ENCODE measurements at places on chromosomes 2 and 18.

DNA sequence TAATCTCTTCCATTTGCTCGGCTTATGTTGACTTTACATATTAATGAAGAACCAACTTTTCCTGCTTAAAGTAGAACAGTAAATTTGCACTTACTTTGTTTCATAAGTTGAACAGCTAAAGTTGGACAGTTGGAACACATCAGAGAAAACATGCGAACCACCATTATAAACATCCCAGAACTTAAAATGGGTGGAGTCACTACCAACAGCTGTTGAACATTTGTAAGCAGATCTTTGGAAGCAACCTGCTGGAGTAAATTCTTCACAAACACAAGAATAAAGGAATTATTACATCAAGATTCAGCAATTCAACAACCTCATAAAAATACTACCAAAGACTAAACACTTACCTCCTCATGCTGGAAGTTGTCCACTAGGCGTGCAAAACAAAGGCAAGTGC, 96.4 kb upstream of the DNER start:
- DNase-seq: no peak

- peak; percentile 72 for DNase-seq
These were observed at the start of gene PMAIP1 for GRCh38 chr18:59899298-59900221. TSS of gene PMAIP1 (plus strand) at chr18:59899996. CDS start at chr18:59900178, 182 bp downstream.

GRCh38 chr2:196130039-196130825, 41.1 kb downstream of the STK17B start:
- DNase-seq: no peak

DNA sequence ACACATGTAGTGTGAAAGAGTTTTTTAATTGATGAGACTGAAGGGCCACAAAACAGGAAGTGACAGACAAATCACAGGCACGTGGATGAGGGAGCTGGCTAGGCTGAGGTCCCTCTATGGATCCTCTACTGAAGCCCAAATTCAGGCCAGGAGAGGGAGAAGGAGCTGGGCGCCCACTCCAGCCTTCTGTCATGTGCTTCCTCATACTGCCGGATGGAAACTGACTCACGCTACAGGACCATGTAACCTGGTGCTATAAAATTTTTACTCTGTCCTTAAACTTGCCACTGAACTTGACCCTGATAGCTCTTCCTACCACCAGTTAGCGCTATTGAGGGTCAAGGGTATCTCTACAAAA, 31.3 kb downstream of the PSTPIP2 start:
- DNase-seq: no peak

- DNase-seq: no peak
These were observed 56.9 kb downstream of the RRM2 start for GRCh38 chr2:10179422-10179821.

DNA sequence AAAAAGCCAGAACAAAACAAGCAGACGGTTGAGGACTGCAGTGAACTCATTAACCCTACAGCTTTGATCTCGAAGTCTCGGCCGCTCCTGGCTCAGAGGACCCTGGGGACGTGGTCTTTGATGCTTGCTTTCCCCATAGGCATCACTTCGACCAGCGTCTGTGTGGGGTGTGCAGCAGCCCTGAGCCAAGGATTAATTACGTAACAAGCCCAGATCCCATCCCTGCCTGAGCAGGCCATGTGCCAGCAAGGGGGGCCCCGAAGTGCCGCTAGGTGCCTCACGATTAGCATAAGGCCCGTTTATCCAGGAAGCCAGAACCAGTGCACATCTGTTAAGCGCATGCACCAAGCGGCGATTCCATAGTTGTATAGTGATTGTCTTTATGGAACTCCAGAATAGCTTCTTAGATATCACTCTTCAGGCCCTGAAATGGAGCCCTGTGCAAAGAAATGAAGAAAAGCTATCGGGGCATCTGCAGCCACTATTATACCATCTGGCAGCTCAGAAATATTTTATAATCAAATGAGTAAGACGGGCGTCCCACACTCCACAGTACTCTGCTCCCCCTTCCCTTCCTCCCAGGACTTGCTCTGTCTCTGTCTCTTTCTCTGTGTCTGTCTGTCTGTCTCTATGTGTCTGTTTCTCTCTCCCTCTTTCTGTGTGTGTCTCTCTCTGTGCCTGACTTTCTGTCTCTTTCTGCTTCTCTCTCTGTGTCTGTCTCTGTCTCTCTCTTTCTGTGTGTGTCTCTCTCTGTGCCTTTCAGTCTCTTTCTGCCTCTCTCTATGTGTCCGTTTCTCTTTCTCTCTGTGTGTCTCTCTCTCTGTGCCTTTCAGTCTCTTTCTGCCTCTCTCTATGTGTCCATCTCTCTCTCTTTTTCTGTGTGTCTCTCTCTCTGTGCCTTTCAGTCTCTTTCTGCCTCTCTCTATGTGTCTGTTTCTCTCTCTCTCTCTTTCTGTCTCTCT, 41.7 kb downstream of the HPCAL1 start:
- no peak for DNase-seq

- DNase-seq: no peak
These were observed 41.3 kb downstream of the NABP1 start for GRCh38 chr2:191719261-191719660.

DNA sequence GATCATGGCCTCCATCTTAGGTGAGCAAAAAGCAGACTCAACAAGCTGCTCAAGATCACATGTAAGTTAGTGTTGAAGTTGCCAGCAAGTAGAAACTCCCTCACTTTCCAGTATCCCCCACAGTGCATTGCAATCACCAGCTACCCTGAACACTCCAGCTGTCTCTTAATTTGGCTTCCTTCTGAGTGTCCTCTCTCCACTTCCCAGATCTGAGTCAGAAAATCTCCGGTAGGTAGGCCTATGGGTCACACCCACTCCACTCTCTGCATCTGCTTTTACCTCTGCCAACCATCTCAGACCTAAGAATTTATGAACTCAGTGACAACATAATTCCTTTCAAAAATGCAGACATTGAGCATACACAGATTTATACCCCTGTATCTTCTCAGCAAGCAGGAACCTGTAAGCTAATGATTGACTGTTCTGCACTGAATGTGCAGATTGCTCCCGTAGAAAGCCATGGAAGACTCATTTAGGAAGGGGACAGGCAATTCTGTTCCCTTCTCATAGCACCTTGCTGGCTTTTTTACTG, 656.9 kb downstream of the EPHA4 start:
- no peak for DNase-seq

DNA sequence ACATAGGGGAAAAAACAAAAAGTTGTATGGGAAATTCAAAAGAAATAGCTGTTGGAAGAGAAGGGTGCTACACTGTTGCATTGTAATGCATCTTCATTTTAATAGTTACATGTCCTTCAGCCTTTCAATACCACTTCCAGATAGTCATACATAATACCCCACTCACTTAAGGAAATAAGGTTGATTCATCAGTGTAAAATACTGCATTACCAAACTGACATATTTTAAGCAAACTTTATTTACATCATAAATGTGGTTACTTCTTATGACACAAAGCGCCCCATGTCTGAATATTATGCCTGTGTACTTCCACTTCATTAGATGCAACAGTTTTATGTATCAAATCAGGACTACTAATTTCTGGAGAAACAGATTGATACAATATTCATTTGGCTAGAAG, 4.5 kb downstream of the RBMS1 start:
- no peak for DNase-seq

DNA sequence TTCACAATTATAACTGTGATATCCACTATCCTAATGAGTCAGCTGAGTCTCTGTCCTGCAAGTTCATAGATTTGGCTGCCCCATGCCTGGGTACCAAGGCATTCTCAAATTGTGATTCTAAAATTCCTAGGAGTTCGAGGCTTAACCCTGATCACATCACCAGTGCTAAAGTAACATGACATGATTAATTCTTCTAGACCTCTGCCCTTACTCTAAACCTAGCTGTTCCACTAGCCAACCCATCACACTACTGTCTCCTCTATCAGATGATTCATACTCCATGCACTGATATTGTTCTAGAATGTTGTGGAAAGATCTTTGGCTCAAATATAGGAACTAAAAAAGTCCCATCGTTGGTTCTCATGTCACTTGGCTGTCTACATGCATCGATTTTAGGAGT, 487.6 kb downstream of the PIK3C3 start:
- no peak for DNase-seq

DNA sequence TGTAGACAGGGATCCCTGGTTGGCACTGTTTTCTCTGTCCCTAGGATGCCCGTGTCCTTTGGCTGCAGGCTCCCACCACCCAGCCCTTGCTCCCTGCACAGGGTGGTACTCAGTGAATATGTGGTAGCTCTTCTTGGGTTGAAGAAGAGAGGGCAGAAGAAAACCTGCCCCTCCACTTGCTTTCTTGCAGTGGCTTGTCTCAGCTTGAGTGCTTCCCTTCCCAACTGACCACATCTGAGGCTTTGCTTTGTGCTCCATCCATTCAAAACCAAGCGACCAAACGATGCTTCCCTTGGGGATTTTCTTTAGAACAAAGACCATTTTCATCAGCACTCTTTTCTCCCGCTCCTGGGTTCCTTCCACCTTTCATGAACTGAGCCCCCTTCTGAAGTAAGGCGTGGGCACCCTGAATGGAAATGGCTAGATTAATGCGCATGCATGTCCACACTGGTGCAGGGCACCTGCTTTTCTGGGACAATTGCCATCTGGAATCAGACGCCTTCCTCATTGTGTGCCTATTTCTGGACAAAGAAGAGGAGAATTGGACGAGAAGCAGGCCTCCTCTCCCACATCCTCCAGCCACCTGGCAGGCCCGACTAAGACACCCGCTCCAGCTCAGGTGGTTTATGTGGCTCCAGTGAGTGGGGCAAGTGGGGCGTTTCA, 59.1 kb downstream of the ARL4C start:
- no peak for DNase-seq

GRCh38 chr18:3892152-3892551, 442.2 kb downstream of the TGIF1 start:
- no peak for DNase-seq

DNA sequence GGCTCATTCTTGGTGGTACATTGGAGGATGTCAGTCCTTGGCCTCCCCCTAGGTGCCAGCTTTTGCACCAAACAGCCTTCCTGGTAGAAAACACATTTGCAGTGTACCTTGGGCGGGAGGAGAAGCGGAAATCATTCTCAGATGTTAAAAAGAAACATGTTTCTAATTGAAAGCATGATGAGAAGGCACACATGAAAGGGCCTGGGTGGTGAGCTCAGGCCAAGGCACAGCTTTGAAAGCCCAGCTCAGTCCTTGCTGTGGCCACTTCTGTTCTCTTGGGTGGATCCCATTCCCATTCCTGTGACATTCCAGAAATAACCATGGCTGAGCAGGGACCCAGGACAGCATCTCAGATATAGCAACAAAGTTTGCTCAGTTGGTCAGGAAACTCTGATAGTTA, 71.5 kb downstream of the LTBP1 start:
- DNase-seq: no peak

GRCh38 chr2:152466980-152467676, 132.2 kb downstream of the FMNL2 start:
- DNase-seq: no peak

DNA sequence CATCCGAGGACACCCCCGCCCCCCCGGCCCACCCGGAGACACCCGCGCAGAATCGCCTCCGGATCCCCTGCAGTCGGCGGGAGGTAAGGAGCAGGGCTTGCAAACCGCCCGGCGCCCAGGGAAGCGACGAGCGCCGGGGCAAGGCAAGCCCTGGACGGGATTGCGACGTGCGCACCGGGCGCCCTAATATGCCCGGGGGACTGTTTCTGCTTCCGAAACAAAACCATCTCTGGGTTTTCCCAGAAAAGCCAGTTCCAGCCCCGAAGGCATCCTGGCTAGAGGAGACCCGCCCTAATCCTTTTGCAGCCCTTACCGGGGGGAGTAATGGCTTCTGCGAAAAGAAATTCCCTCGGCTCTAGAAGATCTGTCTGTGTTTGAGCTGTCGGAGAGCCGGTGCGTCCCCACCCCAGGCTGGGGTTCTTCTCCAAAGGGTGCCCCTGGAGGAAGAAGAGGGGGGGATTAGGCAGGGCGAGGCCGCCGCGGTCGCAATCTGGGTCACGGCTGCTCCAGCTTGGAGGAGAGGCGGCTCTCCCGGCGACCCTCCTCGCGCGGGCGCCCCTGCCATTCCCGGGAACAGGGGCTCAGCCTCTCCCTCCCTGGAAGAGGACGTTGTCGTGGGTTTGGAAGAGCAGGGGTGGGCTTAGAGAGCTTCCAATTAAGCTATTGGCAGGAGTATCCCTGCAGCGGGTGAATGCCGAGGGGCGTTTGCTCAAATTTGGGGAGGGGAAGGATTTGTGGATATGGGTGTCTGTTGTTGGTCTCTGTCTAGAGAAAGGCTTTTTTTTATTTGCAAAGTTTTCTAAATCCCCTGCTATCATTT, 521 bp downstream of the MYCN start:
- no peak for DNase-seq

DNA sequence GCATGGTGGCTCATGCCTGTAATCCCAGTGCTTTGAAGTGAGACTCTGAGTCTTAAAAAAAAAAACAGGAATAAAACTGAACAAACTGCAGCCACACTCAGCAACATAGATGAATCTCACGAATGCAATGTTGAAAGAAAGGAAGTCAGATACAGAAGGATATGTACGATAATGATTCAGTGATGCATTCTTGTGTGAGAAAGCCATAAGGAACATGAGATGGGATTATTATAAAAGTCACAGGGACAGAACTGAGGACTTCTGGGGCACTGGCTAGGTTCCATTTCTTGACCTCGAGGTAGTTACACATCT, 56.9 kb upstream of the SMAD2 start:
- no peak for DNase-seq

- DNase-seq: no peak
These were observed 11.3 kb downstream of the GFPT1 start for GRCh38 chr2:69375494-69376353.

DNA sequence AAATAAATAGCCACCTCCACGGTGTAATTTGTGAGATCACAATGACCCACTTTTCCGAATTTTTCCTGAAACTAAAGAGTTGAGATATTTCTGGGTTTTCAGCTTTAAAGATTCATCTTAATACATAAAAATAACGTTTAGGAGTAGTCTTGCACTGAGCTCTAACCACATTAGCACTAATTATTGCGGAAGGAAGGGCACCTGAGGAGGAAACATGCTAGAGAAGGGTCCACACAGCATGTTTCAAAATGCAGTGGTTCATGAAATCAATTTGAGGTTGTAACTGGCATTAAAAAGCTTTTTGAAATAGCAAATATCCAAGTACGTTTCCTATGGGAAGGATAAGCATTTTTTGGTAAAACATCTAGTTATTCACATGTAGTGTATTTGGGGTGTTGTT, 8.4 kb downstream of the INPP4A start:
- DNase-seq: no peak

GRCh38 chr2:240959214-240959940, 39.0 kb upstream of the SNED1 start:
- DNase-seq: no peak

- no peak for DNase-seq
These were observed 16.6 kb upstream of the ASPRV1 start for GRCh38 chr2:69977906-69978482.

DNA sequence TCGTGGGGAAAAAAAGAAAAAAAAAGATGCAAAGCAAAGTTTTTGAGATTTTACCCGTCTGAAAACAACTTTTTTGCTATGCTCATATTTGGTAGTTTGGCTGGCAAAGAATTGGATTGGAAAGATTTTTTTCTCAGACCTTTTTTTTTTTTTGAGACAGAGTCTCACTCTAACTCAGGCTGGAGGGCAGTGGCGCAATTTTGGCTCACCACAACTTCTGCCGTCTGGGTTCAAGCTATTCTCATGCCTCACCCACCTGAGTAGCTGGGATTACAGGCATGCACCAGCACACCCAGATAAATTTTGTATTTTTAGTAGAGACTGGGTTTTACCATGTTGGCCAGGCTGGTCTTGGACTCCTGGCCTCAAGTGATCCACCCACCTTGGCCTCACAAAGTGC, 56.3 kb upstream of the TANC1 start:
- DNase-seq: no peak

- DNase-seq: no peak
These were observed 46.0 kb downstream of the TMEFF2 start for GRCh38 chr2:192148620-192149321.

GRCh38 chr2:122213312-122213711, 457.9 kb downstream of the TSN start:
- no peak for DNase-seq
